WTC11 (cell line): ENCODE measurements at places on chromosomes 5 and 9.

GRCh38 chr5:584846-585245 is 27.3 kb upstream of the CEP72 start:
- H3K36me3 ChIP-seq: no peaks in the 10 kb centered on the region
- H3K27me3 ChIP-seq: peaks cover 28% of the 10 kb centered on the region
- no peak overlapping the region for H3K4me3 ChIP-seq
- peaks cover 11% of the 10 kb centered on the region for H3K4me1 ChIP-seq
- no peak for DNase-seq

DNA sequence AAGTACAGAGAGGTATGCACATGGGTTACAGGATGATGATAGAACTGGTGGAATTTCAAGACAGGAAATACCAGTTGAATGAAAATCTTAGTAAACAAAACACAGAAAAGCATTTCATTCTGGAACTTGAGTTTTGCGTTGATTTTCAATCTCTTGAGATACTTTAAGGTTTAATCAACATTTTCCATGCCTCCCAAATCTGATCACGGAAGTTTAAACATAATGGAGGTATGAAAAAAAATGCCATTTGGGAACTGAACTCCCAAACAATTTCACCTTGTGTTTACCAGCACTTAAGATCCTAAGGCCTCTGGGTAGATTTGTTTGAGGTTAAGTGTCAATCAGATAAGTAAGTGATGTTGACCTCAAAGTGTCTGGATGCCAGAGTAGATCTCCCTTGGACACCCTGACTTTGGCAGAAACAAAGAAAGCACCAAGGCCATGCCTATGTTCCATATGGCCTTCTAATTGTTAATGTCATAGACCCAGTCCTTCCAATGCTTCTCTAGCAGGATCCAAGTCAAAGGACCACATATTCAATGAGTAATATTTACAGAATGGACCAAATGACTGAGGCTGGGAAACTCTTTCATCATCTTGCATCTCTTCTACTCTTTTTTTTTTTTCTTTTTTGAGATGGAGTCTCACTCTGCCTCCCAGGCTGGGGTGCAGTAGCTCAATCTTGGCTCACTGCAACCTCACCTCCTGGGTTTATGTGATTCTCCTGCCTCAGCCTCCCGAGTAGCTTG is 216.9 kb downstream of the ARRDC3 start:
- no peak overlapping the region for H3K27ac ChIP-seq
- no peak overlapping the region for H3K4me3 ChIP-seq
- peaks cover 17% of the 10 kb centered on the region for H3K4me1 ChIP-seq
- no peaks in the 10 kb centered on the region for H3K27me3 ChIP-seq
- no peak for DNase-seq

- H3K36me3 ChIP-seq: no peaks in the 10 kb centered on the region
- peaks cover 14% of the 10 kb centered on the region for H3K4me1 ChIP-seq
- H3K27me3 ChIP-seq: peaks cover 42% of the 10 kb centered on the region
Observed at GRCh38 chr9:114094971-114095370, 4.1 kb downstream of the KIF12 start.

- peaks cover 58% of the 10 kb centered on the region for H3K36me3 ChIP-seq
- peak; percentile 46 for DNase-seq
- peaks cover 11% of the 10 kb centered on the region for H3K4me1 ChIP-seq
- H3K27me3 ChIP-seq: peaks cover 4% of the 10 kb centered on the region; the same call in 1 of the 2 replicates
Observed at GRCh38 chr9:7186175-7186574, 428.4 kb downstream of the KDM4C start.

DNA sequence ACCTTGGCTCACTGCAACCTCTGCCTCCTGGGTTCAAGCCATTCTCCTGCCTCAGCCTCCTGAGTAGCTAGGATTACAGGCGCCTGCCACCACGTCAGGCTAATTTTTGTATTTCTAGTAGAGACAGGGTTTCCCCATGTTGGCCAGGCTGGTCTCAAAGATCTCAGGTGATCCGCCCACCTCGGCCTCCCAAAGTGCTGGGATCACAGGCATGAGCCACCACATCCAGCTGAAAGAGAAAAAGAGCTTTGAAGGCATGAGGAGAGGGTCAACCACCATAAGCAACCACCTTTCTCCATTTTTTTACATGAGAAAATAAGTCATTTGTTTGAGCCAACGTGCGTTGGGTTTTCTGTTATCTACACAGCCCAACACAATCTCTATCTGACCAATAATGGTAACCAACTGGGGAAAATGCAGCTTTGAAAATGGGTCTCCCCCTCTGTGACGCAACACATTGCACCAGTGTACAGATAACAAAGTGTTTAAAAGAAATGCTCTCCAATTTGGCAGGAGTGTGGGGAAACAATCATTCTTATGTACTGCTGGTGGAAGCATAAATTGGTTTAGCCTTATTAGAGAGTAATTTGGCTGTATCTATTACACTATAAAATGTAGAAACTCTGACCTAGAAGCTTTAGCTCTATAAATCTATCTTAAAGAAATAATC is 45.8 kb upstream of the ZBTB43 start:
- no peak overlapping the region for H3K4me3 ChIP-seq
- H3K36me3 ChIP-seq: no peaks in the 10 kb centered on the region
- DNase-seq: no peak
- H3K27me3 ChIP-seq: peaks cover 10% of the 10 kb centered on the region; the same call in 1 of the 2 replicates
- H3K4me1 ChIP-seq: no peaks in the 10 kb centered on the region
- H3K27ac ChIP-seq: no peak overlapping the region

- no peak overlapping the region for H3K27ac ChIP-seq
- H3K27me3 ChIP-seq: no peaks in the 10 kb centered on the region
- no peak overlapping the region for H3K4me3 ChIP-seq
- H3K36me3 ChIP-seq: no peaks in the 10 kb centered on the region
Observed at GRCh38 chr9:6904371-6904770, 146.6 kb downstream of the KDM4C start.

DNA sequence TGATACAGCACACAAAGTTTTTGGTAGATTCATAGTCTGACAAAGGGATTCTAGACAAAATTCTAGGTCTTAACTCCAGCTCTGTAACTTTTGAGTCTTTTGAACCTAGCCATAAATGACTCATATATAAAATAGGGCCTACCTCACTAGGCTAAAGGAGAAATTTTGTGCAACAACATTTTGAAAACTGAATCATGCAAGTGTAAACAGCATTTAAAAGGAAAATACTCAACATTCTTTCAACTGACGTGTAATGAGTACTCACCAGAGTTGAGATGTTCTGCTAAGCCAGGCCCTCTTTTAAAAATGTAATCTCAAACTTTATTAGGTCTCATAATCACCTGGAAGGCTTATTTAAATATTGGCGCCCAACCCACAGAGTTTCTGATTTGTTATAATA is 113.2 kb downstream of the STK32A start:
- H3K36me3 ChIP-seq: no peaks in the 10 kb centered on the region
- no peak overlapping the region for H3K4me3 ChIP-seq

- DNase-seq: peak; percentile 21
- no peaks in the 10 kb centered on the region for H3K27me3 ChIP-seq
- peaks cover 29% of the 10 kb centered on the region for H3K4me1 ChIP-seq
- H3K4me3 ChIP-seq: no peak overlapping the region
- no peaks in the 10 kb centered on the region for H3K36me3 ChIP-seq
Observed at GRCh38 chr5:37717613-37718431, 122.0 kb downstream of the GDNF start.

GRCh38 chr5:32202394-32202793 is 28.3 kb upstream of the GOLPH3 start:
- H3K4me3 ChIP-seq: no peak overlapping the region
- H3K27ac ChIP-seq: no peak overlapping the region
- peaks cover 6% of the 10 kb centered on the region for H3K36me3 ChIP-seq

DNA sequence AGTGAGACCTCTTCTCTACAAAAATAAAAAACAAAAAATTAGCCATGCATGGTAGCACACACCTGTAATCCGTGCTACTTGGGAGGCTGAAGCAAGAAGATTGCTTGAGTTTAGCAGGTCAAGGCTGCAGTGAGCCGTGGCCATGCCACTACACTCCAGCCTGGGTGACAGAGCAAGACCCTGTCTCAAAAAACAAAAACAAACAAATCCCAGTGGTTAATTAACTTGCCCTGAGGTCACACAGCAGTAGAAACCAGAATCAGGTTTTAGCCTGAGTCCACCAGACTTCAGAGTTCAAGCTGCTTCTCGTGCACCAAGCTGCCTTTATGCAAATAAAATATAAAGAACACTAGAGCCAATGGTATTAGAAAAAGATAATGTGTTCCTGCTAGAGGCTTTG is 169.7 kb downstream of the GOLPH3 start:
- peaks cover 4% of the 10 kb centered on the region; the same call in 1 of the 2 replicates for H3K36me3 ChIP-seq
- H3K4me3 ChIP-seq: no peak overlapping the region
- DNase-seq: no peak
- H3K27ac ChIP-seq: no peak overlapping the region

GRCh38 chr5:657570-657969 is 35.6 kb downstream of the TPPP start:
- no peak for DNase-seq
- no peak overlapping the region for H3K27ac ChIP-seq
- no peaks in the 10 kb centered on the region for H3K4me1 ChIP-seq
- H3K27me3 ChIP-seq: no peaks in the 10 kb centered on the region

DNA sequence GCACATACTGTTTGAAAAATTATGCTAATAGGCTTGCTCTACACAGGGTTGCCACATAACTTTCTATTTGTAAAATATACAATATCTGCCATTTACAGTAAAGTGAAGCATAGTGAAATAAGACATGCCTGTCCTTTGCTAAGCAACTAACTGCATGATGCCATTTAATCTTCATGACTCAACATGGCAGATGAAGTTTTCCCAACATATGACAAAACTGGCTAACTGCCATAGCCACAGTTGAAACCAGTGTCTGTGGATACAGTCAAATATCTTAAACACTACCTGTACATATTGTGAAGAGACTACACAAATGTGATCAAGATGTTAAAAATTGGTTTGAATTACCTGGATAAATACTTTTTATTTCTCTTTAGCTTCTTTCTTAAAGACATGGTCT is 3.1 kb upstream of the DMAC1 start:
- DNase-seq: no peak
- H3K36me3 ChIP-seq: peaks cover 4% of the 10 kb centered on the region; the same call in 1 of the 2 replicates
- H3K27me3 ChIP-seq: no peaks in the 10 kb centered on the region
- peaks cover 12% of the 10 kb centered on the region for H3K4me1 ChIP-seq
- no peak overlapping the region for H3K27ac ChIP-seq

- H3K36me3 ChIP-seq: no peaks in the 10 kb centered on the region
- DNase-seq: peak; percentile 66
- H3K4me1 ChIP-seq: no peaks in the 10 kb centered on the region
- H3K27ac ChIP-seq: no peak overlapping the region
- H3K4me3 ChIP-seq: no peak overlapping the region
- H3K27me3 ChIP-seq: peaks cover 13% of the 10 kb centered on the region
Observed at GRCh38 chr9:126773004-126773607, 31.7 kb upstream of the ZBTB43 start.

DNA sequence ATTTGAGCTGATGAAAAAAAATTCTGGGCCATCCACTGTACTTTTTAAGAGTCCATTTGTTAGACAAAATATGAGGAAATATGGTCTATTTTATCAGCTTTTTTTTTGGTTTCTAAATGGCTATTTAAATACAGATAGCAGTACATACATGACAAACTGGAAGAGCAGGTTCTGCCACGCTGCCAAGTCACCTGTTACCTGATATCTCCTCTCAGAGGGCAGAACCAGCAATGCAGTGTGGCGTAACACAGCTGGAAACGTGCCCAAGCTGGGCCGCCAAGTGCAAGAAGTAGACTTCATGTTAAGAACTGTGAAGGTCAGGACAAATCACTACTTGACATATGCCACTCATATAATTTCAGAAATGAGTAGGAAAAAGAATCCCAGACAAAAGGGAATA is 8.1 kb downstream of the MCIDAS start:
- H3K36me3 ChIP-seq: no peaks in the 10 kb centered on the region
- H3K4me3 ChIP-seq: peak overlapping the region; percentile 11; the same call in 1 of the 2 replicates
- peak; percentile 42 for DNase-seq
- peaks cover 51% of the 10 kb centered on the region for H3K4me1 ChIP-seq
- no peak overlapping the region for H3K27ac ChIP-seq
- peaks cover 62% of the 10 kb centered on the region for H3K27me3 ChIP-seq

DNA sequence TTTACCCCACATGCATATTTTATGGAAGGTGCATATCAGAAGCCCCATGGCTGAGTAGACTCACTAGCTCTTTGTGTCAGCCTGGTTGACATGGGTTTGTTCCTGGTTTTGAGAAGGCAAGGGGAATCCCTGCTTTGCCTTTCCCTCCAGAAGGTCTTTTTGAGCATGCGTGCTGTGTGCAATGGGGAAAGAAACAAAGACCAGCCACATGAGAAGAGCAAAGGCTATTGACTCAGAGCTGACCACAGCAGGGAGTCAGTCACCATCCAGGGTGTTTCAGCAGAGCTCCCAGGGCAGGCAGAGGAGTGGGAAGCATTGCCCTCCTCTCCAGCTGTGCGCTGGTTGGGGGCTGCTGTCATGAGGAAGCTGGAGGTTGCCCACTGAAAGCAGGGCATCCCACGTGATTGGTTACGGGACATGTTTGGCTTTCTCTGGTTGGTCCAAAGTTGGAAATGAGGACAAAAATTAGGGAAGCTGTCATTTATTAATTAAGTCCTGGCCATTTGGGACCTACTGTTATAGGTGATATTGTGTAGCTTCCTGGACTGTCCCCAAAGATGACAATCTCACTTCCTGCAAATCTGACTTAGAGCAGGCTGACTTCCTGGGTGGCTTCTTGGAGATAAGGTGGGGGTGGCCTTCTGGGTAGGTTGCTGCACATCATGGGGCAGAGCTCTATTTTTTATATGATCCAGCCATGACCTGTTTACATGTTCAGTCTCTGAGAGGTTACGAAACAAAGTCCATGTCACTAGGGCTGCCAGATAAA is 48.9 kb upstream of the TDRD7 start:
- no peak for DNase-seq
- H3K36me3 ChIP-seq: peaks cover 6% of the 10 kb centered on the region; the same call in 1 of the 2 replicates
- H3K4me1 ChIP-seq: peaks cover 19% of the 10 kb centered on the region

- H3K27ac ChIP-seq: peak overlapping the region; percentile 78; the same call in 1 of the 2 replicates
- H3K4me3 ChIP-seq: no peak overlapping the region
Observed at GRCh38 chr9:95764533-95765319, 110.8 kb upstream of the ERCC6L2 start.

DNA sequence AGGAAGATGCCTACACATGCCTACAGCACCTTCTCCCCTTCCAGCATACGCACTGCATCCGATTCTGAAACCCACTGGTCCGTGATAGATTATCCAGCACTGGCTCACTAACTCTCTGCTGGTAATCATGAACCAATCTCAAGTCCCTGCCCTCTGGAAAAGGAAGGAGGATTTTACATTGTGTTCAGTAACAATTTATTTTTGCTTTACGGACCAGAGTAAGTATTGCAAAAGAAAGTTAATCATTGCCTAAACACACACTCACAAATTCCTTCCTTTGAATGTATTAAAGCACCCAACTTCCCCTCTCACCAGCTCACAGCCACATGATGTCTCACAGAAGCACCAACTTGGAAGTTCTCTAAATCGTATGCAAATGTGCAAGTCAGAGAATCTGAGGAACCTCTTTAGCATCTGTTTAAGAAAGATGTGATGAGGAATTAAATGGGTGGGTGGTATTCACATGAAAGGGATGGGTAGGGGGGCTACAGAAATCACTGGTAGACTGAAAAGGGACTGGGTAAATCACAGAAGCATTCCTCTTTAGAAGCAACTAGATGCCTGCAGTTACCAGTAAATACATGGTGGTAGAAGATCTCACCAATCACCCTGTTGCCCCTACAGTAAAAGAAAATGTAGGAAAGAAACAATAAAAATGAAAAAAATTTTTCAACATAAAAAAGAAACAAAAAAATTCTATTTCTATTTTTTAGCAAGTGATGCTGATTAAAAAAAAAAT is 8.4 kb downstream of the GNAQ start:
- H3K27me3 ChIP-seq: no peaks in the 10 kb centered on the region
- no peaks in the 10 kb centered on the region for H3K36me3 ChIP-seq
- H3K4me1 ChIP-seq: peaks cover 78% of the 10 kb centered on the region
- peak overlapping the region; percentile 49 for H3K4me3 ChIP-seq
- H3K27ac ChIP-seq: peak overlapping the region; percentile 89
- no peak for DNase-seq
